ENCODE measurements at places on chromosomes 1 and 21.

DNA sequence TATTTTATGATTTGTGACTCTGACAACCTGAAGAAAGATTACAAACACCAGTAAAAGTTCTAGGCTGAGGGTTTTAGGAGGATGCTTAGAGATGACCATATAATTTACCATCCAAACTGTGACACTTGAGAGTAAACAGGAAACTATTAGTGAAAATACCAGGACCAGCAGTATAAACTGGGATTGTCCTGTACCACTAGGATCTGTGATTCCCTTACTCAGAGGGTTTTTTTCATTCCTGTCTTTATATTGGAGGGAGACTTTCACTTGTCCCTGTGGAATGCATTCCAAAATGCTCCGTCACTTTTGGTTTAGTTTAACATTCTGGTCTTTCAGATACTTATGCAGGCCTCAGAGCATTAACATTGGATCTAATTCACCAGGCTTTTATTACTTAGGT lies 482.9 kb downstream of the PTBP2 start:
- DNase-seq, result no peak

DNA sequence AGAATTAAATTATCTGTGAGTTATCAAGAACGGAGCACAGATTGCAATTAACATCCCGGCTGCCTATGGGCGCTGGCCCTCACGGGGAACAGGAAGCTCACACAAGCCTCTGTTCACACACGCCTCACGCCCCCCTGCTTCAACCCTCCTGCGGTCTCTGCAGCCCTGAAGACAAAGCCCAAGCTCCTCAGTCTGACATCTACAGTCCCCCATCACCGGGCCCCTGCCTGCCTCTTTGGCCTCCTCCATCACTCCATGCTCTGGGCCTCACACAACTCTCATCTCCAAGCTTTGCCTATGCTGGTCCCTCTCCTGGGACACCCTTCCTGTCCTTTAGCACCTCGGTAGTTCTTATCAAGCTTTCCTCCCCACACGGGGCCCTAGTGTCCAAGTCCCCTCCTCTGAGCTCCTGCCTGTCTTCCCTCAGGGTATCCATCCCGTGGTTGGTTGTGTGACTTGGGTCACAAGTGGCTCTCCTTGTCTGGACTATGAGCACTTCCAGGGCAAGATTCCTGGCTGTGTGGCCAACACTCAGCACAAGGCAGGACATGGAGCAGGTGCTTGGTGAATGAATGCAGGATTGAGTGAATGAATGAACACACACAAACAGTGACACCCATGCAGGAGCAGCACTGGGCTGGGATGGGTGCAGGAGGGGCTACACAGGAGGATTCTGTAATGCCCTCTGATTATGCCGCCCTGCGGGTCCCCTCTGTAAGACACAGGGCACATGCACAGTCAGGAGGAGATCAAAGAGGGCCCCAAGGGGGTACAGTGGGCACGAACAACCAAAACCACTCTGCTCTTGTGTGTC lies 116.1 kb downstream of the DMRTB1 start:
- no peak for DNase-seq

DNA sequence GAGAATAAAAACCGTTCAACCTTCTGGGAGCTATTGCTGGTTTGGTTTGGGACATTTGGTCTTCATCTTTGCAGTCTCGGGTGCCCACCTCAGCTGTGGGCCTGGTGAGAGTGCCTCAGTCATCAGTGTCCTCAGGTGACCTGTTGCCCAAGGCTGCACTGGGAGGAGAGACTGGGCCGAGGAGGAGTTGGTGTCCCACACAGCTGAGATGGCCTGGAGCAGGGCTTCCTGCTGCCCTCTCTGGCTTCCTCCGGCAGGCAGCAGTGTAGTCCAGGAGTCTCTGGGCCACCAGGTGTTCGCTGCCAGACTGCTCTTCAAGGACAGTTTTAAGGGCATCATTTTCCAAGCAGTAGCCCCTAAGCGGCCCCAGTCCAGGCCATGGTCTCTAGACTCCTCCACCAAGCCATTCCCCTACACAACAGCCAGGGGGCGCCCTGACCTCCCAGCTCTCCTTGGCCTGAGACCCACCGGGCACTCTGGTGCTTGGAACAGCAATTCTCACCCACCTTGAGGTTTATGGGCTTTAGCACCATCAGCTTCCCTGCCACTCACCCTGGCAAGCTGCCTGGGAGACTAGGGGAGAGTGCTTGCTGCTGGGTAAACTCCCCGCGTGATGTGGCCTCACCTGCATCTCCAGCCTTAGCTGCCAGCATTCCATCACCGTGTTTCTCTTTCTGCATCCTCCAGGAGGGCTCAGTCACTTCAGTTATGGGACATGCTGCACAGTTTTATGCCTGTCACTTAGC lies 9.1 kb upstream of the SYTL1 start:
- peak; percentile 47 for DNase-seq

GRCh38 chr1:73673971-73674370 lies 524.0 kb downstream of the LRRIQ3 start:
- no peak for DNase-seq

- no peak for DNase-seq
These were observed 47.2 kb downstream of the LAMC1 start for GRCh38 chr1:183070234-183070922.

DNA sequence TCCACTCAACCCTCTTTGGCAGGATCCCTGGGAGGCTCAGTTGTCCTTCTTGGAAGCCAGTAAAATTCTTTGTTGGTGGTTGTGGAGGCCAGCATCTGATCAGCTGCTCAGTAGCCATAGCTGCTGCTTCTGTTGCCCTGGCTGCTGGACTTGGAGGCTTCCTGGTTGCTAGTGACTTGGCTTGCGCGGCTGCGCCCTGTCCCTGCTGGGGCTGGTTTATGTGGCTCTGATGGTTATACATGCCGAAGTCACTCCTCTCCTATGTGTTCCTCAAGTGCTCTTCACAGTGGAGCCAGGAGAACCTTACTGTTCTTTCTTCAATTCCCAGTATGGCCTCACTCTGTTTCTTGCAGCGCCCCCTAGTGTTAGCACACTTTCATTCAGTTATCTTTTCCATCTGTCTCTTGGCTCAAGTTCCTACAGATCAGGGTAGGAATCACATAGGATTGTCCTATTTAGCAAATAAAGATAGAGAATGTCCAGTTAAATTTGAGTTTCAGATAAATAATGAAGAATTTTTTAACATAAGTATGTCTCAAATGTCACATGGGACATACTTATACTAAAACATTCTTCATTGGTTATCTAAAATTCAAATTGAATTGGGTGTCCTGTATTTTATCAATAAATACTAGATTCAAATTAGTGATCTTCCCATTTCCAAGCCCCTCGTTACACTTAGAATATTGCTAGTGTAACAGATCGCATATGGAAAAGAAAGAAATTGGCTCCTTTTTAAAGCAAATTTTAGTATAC lies 176.5 kb downstream of the TGFB2 start:
- DNase-seq, result no peak

DNA sequence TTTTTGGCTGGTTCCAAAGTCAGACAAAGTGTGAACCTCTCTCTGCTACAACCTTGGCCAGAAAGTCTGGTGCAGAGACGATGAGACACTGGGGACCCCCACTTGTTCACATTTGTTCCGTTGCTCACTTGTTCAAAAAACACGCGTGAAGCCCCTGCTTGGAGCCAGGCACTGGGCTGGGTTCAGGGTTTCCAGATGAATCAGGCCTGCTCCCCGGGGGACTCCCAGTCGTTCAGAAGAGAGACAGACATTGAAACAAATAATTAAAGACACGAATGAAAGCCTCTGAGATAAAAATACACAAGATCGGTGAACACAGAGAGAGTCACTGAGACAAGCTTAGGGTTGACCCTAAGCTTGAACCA lies 101.5 kb upstream of the RUNX3 start:
- DNase-seq, result no peak

- DNase-seq, result no peak
These were observed 45.0 kb upstream of the KIRREL1 start for GRCh38 chr1:157948312-157949073.

GRCh38 chr1:201666102-201666501 lies 127.2 kb downstream of the NAV1 start:
- DNase-seq, result no peak

- no peak for DNase-seq
These were observed 310.3 kb upstream of the VAMP3 start for GRCh38 chr1:7460807-7461206.

GRCh38 chr1:45957684-45958083 lies 154.3 kb downstream of the MAST2 start:
- no peak for DNase-seq

DNA sequence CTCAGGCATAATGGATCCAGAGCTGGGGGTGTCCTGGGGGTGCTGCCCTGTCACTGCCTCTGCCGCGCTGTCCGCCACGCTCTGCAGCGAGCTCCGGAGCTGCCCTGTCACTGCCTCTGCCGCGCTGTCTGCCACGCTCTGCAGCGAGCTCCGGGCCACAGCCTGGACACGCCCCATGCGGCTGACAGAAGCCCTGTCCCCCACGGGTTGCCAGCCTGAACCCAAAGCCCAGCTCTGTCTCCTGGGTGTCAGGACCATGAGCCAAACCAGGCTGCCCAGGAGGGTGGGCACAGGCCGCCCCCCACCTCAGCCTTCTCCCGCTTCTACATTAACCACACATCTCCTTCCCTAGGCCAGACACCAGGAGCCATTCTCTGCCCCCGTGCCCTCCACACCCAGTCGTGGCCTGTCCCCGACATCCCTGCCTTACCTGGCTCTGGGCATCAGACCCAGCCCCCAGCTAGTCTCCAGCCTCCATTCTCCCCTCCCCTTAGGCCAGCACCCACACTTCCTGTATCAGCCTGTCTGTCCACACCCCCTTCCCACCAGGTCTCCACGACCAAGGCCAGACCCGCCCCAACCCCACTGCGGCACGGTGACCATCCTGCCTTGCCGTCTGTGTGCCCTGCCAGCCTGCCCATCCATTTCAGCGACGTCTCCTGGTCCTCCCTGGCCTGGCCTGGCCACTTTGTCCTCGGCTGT lies 72.9 kb upstream of the COL6A1 start:
- no peak for DNase-seq

DNA sequence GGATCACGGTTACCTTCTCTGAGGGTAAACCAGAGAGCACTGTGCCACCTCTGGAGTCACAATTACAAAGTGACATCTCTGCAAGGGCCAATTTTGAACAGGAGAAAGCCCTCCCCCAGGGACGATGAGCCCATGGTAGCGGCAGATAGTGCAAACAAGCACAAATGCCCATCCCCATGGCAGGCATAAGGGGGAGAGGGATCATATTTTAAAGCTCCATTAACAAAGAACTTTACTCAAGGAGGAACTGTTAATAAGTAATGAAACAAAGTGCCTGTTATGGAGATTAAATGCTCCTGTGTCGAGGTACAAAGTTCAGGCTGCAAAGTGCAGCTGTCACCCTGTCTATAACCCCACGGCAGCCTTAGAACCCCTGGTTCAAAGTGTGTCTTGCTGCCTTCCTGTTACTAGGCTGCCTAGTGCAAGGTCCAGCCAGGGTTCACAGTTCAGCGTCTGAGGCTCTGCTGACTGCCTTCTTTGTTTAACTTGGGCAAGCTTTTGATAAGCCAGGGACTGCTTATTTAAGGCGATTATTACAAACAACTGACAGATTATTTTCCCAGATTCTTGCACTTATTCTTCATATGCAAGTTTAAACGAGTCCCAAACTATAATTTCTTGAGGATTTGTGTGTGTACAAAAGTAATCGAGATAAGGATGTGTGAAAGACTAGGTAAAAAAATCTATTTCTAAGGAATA lies 75.7 kb upstream of the NRIP1 start:
- no peak for DNase-seq

DNA sequence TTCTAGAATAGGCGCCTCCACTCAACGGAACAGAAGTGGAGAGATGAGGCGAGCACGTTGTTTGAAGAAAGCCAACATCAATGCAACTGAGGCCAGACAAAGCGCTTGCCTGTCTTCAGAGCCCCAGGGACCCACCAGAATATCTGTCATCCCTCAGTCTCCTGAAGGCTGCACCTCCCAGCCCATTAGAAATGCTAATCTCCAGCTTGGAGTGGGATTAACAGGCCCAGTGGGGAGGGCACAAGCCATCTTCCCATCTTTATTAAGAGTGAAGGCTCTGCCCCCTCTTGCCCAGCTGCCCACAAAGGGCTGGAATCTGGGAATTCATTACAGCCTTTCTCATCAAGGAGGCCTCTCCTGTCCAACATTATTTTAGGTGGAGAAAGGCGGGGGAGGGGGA lies 16.8 kb upstream of the CNTN2 start:
- no peak for DNase-seq

DNA sequence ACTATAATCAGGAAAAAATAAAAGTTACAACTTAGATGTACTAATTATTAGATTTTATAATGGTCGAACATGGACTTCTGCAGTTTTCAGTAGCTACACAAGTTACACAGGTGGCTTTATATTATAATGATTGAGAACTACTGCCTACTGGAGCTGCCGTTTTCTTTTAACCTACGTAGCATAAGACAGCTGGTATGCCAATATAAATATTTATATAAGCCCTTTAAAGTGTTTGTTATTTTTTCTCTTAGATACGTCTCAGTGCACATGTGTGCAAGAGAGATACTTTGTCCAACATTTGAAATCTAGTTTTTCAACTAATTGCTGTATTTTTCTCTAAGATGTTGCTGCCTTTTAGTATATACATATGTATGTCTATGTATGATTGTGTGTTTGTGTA lies 42.4 kb downstream of the PDC start:
- no peak for DNase-seq

- DNase-seq, result no peak
These were observed 1.3 kb downstream of the CERS2 start for GRCh38 chr1:150973258-150973835.
